Right atrium auricular region (tissue), 2 donors: ENCODE measurements at places on chromosomes 1 and 21. TPM values are rescaled to one million over a fixed set of nuclear protein-coding genes. Genes with fewer than 3 reads are reported as not detected.

Gene PLPP3
- 94.1 TPM for total RNA-seq

Gene MAEL
- total RNA-seq, result 8.5 TPM

Gene SLC30A1
- 13.1 TPM for total RNA-seq

Gene FAM72C
- total RNA-seq, result 0.33 TPM

Gene OR6K3
- not detected for total RNA-seq
